ENCODE measurements at places on chromosomes 7 and 10.

GRCh38 chr7:122430710-122431109 is 126.2 kb upstream of the FEZF1 start:
- DNase-seq: no peak

- no peak for DNase-seq
These were observed 38.2 kb upstream of the JAKMIP3 start for GRCh38 chr10:132027423-132027983.

GRCh38 chr10:129725482-129725881 is 238.6 kb downstream of the EBF3 start:
- no peak for DNase-seq

- no peak for DNase-seq
These were observed 13.5 kb upstream of the CACUL1 start for GRCh38 chr10:118768041-118768919.

- no peak for DNase-seq
These were observed 145.6 kb downstream of the ZNF248 start for GRCh38 chr10:37711617-37712488.

DNA sequence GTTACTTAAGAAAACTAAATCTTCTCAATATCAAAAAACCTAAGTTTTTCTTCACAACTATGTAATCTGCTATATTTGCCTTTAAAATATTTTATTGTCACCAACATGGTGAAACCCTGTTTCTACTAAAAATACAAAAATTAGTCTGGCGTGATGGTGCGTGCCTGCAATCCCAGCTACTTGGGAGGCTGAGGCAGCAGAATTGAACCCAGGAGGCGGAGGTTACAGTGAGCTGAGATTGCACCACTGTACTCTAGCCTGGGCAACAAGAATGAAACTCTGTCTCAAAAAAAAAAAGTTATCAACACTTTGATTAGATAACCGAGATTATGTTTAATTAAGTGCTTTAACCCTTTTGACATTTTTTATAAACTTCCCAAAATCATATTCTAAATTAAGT is 28.3 kb upstream of the CLDN4 start:
- no peak for DNase-seq

GRCh38 chr7:104650991-104651640 is 322.7 kb downstream of the LHFPL3 start:
- no peak for DNase-seq

DNA sequence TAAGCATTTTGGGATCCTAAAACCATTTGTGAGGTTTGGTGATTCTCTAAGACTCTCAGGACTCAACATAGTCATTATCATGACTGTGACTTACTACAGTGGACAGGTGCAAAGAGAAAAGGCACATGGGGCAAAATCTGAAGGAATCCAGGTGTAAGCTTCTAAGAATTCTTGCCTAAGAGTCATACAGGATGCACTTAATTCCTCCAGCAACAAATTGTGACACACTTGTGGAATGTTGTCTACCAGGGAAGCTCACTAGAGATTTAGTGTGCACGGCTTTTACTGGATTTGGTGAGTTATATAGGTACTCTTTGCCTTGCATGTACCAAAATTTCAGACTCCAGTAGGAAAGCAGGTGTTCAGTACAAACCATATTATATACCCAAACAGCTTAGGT is 47.9 kb downstream of the WAC start:
- DNase-seq: no peak

DNA sequence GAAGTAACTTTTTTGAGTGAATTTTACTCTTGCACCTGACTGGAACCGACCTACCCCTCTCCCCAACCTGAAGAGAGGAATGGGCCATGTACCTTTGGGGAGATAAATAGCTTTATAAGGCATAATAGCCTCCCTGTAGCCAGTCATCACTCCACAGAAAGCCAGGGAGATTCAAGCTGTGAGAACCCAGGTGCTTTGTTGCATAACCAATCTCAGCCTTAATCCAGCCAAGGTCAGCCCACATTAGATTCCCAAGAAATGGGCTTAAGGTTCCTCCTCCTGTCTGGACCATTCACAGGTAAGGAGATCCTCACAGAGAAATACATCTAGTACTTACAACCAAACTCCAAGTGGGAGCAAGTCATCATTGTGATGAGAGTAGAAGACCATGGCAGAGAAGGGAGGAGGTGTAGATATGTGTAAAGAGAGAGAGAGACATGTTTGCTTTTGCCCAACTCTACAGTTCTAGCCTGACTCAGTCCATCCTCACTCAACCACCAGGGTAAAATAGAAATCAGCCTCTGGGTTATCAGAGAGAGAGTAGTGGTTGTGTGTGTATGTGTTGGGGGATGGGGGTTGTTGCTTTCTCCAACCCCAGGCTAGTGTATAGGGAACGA is 23.6 kb downstream of the SKIDA1 start:
- no peak for DNase-seq

DNA sequence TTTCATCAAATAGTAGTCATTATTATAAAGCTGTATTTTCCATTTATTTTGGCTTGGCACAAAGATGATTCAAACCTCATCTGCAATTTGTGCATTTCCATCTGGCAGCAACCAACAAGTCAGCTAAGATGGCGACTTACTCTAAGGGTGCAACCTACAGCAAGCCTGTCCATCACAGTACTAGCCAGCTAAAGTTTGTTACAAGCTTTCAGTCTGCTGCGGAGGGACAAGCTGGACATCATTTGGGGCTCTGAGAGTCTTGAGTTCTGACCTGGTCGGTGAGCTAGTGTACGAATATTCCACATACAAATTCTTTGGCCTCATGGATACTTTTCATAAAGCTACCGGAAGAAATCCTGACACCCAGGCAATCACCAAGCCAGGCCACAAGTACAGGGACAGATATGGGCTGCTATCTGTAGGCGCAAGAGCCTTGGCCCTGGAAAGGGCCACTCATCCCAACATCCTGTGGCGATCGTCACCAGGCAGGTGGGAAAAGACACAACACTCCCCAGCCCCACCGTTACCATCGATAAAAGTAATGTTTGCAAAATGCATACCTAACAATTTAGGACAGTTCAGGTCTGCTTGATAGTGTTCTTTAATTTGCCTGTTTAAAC is 307.6 kb downstream of the SKIDA1 start:
- DNase-seq: no peak

DNA sequence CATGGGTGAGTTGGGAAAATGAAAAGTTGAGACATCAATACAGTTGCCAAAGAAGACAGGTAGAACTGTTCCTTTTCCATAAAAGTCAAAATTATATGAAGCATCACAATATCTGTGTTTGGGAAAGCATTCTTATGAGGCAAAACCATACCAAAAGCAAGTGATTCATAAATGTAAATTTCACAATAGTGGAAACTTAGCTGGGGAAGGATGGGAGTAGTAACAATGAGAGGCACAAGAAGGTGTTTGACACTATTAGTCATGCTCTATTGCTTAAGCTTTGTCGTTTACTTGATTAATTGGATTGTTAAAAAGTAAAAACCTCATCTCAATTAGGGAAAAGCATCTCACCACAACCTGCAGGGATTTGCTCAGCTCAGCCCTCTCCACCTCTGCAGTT is 240.2 kb downstream of the C7orf25 start:
- no peak for DNase-seq

GRCh38 chr10:122490268-122490667 is 28.9 kb downstream of the HTRA1 start:
- no peak for DNase-seq

GRCh38 chr10:6537770-6538169 is 42.3 kb downstream of the PRKCQ start:
- no peak for DNase-seq

DNA sequence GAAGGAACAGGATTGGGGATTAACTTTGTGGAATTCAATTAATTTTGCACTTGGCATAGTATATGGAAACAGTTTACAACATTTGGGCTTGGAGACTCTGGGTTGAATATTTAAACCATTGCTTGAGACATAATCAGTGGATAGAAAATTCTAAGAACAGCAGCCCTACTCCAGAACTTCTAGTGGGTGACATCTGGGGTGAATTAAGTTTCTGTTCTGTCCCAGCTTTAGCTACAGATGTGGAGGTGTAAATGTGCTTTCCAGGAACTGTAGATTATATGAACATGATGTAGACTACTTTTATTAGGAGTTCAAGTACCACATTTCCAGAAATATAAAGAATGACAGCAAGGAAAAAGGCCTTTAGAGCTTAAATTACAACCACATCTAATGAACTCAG is 51.9 kb upstream of the SKAP2 start:
- no peak for DNase-seq

DNA sequence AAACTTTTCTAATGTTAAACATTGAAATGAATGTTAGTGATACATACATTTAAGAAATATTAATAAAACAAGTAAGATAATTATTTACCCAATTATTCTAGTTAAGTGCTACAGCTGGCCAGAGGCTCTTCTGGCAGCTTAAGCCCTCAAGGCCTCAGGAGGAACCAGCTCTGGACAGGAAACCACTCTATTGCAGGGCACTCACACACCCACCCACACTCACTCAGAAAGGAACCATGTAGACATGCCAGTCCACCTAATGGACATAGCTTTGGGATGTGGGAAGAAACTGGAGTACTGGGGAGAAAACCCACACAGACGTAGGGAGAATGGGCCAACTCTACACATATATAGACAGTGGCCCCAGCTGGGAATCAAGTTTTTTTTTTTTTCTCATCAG is 28.2 kb downstream of the UMAD1 start:
- DNase-seq: no peak

GRCh38 chr10:127826154-127826725 is 66.5 kb downstream of the CLRN3 start:
- DNase-seq: no peak

- no peak for DNase-seq
These were observed 50.6 kb downstream of the ARHGAP22 start for GRCh38 chr10:48554246-48554645.

DNA sequence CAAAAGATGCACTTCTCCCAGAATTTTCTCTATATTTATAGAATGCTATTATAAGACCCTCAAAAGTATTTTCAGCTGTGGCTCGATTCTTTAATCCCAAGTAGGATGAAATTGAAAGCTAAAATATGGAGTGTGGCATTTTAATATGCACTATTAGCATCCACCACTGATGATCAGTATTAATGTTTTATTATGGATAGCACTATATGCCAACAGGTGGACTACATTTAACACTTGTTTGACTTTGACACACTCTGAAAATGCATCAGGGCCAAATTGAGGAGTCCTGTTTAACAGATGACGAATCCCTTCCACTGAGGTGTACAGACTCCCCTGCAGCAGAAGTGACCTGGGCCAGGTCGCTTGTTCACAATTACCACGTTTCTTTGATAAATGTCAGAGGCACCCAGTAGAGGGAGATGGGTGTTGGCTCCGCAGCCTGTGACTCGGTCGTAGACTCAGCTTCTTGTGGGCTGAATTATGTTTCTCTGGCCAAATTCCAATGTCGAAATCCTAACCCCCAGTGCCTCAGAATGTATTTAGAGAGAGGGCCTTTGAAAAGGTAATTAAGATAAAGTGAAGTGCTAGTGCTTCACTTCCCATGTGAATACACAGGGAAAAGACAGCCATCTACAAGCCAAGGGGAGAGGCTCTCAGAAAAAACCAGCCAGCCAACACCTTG is 48.1 kb downstream of the WIPF3 start:
- DNase-seq: no peak

GRCh38 chr7:138695106-138695505 is 6.1 kb downstream of the SVOPL start:
- no peak for DNase-seq

GRCh38 chr10:10482613-10483012 is 535.1 kb upstream of the CELF2 start:
- DNase-seq: no peak

DNA sequence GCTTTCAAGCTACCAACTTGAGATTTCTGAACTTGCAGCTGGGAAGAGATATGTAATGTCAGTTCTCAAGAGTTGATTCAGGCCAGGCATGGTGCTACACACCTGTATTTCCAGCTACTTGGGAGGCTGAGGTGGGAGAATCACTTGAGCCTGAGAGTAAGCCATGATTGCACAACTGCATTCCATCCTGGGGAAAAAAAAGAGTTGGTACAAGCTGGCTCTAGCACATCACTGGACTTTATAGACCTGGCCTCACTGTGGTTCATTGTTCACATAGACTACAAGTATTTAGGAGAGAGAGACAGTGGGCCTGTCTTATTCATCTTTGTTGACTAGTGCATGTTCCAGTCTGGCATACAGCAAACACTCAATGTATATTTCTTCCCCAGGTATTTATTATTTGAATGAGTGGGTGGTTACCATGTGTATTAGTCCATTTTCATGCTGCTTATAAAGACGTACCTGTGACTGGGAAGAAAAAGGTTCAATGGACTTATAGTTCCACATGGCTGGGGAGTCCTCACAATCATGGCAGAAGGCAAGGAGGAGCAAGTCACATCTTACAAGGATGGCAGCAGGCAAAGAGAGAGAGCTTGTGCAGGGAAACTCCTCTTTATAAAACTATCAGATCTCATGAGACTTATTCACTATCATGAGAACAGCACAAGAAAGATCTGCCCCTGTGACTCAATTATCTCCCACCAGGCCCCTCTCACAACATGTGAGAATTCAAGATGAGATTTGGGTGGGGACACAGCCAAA is 176.5 kb downstream of the PFKFB3 start:
- no peak for DNase-seq

- no peak for DNase-seq
These were observed 93.9 kb downstream of the DNAH11 start for GRCh38 chr7:21636694-21637093.

GRCh38 chr10:47109906-47110305 is 190.1 kb upstream of the GDF10 start:
- DNase-seq: no peak

DNA sequence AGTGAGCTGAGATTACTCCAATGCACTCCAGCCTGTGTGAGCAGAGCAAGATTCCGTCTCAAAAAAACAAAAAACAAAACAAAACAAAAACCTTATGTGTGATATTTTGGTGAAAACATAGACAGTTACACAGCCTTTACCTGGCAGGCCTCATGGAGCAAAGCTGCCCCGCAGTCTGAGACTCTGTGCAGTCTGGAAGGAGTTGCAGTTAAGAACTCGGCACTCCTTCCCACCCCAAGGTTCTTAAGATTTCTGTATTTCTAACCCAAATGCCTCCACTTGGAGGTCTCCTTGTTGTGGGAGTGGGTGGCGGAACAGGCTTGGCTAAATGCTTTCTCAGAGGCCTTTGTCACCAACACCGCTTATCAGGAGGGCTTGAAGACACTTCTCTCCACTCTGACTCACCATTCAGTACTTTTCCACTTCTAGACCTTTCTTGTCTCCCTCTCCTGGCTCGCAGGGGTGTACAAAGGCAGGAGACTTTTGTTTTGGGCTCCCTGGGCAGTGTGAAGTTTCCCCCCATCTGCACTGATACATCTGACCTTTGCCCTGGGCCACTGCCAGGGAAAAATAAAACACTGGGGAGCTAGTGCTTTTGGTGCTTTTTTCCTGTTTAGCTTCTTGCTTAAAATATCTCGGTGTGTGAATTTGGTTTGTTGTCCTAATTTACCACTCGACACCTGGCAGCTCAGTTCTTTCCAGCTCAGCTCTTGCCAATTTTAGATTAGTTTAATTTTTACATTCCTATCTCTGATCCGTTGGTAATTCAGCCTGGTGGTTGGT is 51.3 kb upstream of the MAGI2 start:
- no peak for DNase-seq

- DNase-seq: no peak
These were observed 84.2 kb downstream of the VIPR2 start for GRCh38 chr7:159060440-159060839.

Data from neural crest cell (in vitro differentiated cells).